ENCODE measurements at places on chromosomes 3 and 15. TPM values are rescaled to one million over a fixed set of nuclear protein-coding genes. Genes with fewer than 3 reads are reported as not detected.

DNA sequence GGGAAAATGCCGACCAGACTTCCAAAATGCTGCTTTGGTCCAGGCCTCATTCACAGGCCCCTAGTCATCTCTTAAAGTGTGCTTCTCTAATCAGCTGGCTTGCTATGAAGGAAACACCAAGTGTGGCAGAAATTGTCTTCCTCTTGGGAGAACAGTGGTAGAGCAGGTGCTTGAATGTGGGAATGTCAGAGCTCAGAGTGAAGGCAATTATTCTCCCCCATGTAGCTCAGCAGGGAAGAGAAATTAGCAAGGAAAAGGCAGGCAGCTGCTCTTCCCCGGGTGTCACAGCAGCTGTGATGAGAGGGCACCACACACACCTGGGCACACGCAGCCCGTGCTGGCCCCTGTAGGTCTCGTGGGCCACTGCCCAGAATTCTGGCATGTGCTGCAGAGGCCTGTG is 358.5 kb downstream of the WDR72 start:
- DNase-seq, result no peak

DNA sequence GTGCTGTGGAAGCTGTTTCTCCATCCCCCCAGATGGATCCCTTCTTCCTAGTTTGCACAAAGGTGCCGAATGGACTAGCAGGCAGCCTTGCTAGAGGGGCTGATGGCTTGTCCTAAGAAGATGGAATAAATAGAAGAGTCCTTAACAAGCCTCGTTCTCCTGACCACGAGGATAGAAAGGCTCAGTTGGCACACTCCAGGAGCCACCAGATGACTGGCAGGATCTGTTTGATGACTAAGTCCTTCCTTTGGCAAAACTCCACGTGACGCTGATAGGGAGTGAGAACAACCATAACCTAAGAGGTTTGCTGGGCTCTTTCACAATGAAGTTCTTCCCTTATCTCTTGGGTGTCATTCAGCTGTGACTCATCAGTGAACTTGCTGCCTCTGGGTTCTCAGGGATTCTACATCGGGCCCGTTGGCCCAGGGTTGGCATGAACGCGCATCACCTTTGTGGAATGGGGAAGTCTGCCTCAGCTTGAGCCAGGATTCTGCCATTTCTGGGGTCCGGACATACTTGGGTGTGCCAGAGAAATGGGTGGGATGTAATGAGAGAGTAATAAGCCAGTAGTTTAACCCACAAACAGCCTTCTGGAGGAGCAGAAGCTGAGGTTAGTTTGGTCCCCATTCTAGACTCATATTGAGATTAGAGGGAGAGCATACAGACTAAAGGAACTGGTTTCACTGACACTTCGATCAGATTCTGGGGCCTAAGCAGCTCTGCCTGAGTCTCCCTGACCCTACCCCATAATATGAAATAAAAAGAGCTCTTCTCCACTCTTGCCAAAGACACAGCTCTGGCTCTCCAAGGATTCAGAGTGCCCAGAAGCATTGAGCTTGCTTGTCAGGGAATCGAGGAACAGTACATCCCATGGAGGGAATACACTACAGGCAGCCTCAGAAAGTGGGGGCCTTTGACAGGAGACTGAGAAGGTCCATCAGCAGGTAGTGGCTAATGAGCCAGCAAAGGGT is 2.0 kb upstream of the MELTF start:
- DNase-seq, result no peak

GRCh38 chr3:133882986-133883586 is 12.6 kb downstream of the RAB6B start:
- no peak for DNase-seq

The ECE2 gene
- total RNA-seq, result not detected

DNA sequence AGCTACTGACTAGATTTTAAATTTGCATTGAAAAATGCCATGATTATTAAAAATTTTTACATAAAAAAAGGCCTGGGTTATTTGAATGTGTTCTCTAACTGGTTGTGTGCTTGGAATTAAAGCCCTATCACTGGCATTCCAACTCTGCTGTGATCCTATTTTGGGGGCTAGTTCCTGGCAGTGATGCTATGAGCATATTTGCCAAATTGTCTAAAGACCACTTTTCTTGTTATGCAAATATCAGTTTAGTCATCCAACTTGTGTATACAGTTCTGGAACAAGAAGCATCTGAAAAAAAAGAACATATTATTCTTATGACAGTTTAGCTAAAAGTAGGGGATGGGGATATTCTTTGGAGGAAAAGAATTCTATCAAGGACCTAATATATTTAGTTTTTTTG is 243.4 kb upstream of the ZNF717 start:
- DNase-seq, result no peak

- no peak for DNase-seq
Observed at GRCh38 chr15:70792171-70792573, 28.8 kb upstream of the UACA start.
